ENCODE measurements at places on chromosomes 13 and 19.

DNA sequence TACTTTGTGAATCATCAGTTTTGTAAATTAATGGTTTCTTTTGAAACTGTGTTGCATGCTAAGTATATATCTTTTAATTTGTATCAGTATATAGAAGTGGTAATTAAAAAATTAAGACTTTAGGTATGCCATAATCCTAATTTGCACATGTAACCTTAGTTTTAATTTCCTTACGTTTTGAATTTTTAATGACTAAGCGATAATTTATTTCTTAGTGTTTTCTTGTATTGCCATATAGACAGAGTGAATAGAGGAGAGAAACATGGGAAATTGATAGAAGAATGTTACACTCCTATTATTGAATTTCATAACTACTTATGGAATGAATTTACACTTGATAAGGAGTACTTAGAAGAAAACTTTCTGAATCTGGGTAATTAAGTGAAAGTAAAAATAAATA lies 29.5 kb downstream of the LPAR6 start:
- no peak for DNase-seq

- DNase-seq, result no peak
Measured at GRCh38 chr19:2376784-2377519, 16.9 kb downstream of the TMPRSS9 start.

- DNase-seq, result no peak
Measured at GRCh38 chr13:41058295-41059070, 2.8 kb upstream of the WBP4 start.

DNA sequence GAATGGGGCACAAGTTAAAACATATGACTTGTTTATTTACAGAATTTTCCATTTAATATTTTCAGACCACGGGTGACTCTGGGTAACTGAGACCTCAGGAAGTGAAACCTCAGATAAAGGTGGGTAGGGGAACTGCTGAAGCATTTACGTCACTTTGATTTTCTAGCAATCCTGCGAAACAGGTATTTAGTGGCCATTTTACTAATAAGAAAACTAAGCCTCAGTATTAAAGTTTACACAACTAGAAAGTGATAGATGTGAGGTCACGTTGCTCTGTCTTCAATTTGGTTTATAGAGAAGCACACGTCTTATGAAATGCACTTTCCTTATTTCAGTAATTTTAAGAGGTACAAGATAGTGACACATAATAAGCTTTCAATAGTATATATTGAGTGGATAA lies 402.8 kb downstream of the FGF9 start:
- no peak for DNase-seq

DNA sequence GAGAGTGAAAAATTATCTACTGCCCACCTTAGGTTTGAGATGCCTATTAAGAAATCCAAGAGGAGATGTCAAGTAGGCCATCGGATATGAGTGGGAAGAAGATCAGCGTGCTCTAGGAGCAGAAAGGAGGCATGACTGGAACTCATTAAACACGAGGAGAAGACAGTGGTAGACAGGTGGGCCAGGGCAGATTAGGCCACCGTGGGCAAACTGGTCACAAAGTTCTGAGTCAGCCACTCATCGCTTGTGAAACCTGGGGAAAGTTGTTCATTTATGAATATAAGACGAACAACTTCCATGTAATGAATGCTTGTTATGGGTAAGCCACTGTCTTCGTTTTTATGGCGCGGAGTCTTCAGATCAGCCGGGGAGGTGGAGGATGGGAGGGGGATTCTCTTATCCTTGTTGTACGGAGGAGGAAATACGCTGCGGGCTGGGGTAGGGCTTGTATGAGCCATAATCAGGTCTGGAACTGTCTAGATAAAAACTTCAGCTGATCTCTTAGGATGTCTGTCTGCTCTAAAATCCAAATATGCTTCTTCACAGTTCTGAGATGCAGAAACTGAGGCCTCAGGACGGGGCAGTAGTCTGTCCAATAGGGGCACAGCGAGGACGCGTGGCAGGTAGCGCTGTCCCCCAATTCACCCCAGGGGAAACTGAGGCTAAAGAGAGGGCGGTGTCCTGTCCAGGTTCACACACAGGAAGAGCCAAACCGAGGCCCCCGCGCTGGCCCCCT lies 1.1 kb upstream of the ZNF444 start:
- DNase-seq, result no peak

DNA sequence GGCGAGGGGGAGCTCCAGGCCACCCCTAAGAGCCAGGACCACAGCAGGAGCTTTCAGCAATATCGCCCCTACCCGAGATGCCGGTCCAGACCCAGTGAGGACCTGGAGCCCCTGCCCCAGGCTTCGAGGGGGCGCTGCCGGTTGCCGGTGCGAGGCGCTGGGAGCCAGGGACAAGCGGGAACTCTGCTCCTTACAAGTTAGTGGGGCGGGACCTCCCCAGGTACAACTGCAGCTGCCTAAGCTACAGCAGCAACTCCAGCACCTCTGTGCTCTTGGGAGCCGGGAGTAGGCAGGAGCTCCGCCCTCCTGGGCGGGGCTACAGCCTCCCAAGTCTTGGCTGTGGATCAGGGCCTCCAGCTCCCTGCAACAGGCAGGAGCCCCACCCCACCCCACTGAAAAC lies 15.2 kb upstream of the TSC22D1 start:
- no peak for DNase-seq

- DNase-seq, result no peak
Measured at GRCh38 chr19:32896516-32897214, 27.1 kb upstream of the SLC7A9 start.

Data from stimulated activated CD4-positive, alpha-beta T cell treated with anti-CD3 and anti-CD28 coated beads, Interleukin-1b, Interleukin-23, amount 100 ng/mL, for 1 hour (primary cell).